DMS 273 treated with DMSO at 0.1 percent for 48 hours (cell line): ENCODE measurements at places on chromosomes 2 and 18.

DNA sequence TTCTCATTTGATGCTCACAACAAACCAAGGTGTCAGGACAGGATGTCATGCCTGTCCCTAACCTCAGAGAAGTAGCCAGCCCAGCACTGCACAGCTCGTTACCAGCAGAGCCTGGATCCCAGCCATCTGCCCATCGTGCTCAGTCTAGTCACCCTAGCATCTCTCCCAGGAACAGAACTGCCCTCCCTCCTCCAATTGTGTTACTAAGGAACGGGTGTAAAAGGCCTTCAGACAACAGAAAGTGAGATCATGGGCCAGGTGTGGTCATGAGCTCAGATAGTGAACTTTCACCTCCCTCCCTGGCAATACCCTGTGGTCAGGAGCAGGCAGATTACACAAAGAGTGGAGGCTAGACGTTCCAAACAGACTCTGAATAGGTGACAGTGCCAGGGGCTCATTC lies 111.8 kb upstream of the PPP1CB start:
- DNase-seq = no peak

- DNase-seq = no peak
Measured at GRCh38 chr2:95261602-95262001, 12.6 kb upstream of the PROM2 start.

- no peak for DNase-seq
Measured at GRCh38 chr18:8969639-8970390, 132.7 kb upstream of the NDUFV2 start.

GRCh38 chr18:68608851-68609490 lies 105.9 kb downstream of the TMX3 start:
- DNase-seq = peak; percentile 58

DNA sequence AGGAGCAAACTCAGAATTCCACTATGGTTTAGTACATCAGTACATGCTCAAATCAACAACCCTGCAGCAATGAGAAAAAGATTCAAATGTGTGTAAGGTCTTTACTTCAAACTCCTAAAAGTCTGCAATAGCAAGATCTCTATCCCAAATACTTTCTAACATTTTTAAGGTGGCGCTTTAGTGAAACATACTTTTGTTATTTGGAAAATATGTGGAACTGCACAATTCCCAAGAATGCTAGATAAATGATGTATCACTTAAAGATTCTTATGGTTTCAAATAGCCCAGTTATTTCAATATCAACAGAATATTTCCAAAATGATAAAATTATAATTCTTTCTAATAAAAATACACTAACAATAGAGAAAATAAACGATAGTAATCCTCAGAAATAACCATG lies 227.6 kb upstream of the SMAD7 start:
- DNase-seq = no peak

- no peak for DNase-seq
Measured at GRCh38 chr18:28044036-28044435, 132.9 kb downstream of the CDH2 start.

DNA sequence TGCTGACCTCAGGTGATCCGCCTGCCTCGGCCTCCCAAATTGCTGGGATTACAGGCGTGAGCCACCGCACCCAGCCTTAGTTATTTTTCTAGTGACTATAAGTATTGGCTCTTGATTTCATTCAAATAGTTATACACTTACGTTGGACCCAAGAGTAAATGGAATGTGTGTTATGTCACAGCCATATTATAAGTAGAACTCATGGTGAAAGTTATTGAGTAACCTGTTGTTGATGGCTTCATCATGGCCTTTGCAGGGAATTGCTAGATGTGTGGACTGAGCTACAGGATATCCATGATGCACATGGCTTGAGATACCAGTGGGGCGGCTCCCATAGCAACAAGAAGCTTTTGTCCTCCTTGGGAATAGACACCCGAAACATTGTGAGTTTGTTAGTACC lies 44.7 kb downstream of the AFTPH start:
- DNase-seq = no peak
